ENCODE measurements at places on chromosomes 3 and 15.

GRCh38 chr15:72492733-72493132 is 18.6 kb downstream of the ARIH1 start:
- DNase-seq: no peak

GRCh38 chr15:38562278-38562677 is 2.3 kb downstream of the RASGRP1 start:
- DNase-seq: no peak

- DNase-seq: no peak
Observed at GRCh38 chr3:18127174-18127858, 297.8 kb downstream of the SATB1 start.

- DNase-seq: no peak
Observed at GRCh38 chr3:159233734-159234133, 431.9 kb downstream of the MFSD1 start.

- no peak for DNase-seq
Observed at GRCh38 chr3:126865736-126866135, 117.2 kb upstream of the PLXNA1 start.

- no peak for DNase-seq
Observed at GRCh38 chr3:159637883-159638542, 350.6 kb upstream of the IL12A start.

DNA sequence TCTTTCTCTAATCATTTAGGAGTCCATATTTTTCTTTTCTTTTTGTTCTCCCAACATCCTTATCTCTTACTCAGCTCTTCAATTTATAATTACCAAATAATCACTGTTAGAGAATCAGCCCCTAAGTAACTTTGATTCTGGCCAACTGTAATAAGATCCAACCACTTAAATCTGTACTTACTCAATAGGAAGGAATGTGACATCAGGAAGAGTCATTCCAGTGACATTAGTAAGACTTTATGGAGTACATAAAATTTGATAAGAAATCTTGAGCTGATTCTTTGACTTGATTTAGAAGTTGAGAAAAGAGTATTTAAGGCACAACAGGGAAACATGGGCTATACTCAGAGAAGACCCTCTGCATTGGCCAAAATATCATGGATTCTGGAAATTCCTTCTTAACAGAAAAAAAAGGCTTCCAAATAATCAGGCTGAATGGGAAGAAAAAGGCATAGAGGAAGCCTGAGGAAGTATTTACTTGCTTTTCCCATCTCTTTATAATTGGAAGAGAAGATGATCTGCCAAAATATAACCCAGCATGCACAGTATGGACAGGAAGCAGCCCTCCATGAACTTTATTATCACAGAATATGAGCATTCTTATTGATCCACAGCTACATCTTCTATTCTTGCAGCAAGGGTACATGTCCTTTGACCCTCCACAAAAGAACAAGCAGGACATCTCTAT is 289.7 kb upstream of the TPRG1 start:
- no peak for DNase-seq

DNA sequence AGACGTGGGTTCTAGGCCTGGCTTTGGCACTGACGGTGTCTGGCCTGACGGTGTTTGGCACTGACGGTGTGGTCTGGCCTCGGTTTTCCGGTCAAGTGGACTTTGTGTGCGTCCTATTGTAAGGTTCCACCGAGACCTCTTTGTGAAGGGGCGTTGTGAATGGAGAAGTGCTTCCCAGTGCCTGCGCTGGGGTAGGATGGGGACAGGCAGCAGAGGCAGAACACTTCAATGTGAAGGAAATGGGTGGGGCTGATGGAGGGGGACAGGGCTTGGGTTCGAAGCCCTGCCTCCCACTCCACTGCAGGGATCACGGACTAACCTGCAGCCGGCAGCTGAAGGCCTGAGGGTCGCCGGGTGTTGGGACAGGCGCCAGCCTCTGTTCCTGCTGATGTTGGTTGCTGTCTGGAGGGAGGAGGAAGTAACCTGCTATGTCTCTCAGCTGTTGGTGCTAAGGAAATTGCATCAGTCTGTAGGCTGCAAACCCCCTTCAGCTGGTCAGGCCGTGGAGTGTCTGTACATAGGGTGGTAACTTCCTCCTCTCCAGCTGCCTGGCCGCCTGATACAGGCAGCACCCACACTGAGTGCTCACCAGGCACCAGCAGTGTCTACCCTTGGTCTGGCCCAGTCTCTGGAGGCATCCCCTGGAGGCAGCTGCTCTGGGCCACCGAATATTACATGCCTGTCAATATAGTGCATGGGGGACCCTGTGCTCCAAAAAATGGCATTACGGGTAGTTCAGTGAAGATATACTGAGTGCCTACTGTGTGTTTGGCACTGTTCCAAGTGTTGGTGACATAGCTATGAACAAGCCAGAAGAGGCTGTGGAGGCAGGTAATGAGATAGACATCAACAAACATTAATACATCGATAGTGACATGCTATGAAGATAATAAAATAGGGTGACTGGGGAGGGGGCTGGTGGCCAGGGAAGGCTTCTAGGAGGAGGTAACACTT is 1.1 kb downstream of the TM6SF1 start:
- DNase-seq: no peak

DNA sequence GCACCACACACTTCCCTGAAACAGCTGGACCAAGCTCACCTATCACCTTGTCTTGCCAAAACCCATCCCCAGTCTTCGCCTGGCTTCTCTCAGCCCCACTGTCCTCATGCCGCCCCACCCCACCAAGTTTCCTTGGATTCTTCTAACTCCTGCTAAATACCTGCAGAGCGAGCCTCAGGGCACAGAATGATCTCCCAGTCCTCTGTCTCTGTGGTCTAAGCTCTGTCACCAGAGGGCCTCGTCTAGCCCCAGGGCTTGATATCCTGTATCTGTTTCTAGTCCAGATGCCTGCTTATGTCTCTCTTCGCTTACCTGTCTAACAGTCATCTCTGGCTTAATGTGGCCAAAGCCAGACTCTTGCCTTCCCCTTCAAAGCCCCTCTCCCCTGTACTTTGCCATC is 9.7 kb downstream of the CCDC12 start:
- DNase-seq: no peak

- DNase-seq: no peak
Observed at GRCh38 chr15:71011503-71012155, 103.6 kb upstream of the THSD4 start.

DNA sequence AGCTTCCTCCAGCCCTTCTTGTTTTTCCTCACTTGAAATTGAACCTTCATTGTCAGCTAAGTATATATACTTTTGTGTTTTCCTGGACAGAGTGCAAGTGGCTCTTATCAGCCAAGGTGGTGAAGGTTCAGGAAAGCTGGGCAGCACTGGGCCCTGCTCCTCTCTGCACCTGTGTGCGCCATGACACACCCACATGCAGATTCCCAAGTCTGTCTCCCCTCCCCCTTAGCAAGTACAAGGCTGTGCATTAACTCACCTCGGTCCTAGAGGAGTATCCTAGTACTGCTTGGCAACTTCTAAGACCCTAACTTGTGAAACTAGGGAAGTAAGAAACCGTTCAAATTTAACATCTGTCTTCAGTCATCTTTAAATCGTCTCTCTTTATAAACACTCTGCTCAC is 85.8 kb downstream of the SLC49A4 start:
- DNase-seq: no peak

DNA sequence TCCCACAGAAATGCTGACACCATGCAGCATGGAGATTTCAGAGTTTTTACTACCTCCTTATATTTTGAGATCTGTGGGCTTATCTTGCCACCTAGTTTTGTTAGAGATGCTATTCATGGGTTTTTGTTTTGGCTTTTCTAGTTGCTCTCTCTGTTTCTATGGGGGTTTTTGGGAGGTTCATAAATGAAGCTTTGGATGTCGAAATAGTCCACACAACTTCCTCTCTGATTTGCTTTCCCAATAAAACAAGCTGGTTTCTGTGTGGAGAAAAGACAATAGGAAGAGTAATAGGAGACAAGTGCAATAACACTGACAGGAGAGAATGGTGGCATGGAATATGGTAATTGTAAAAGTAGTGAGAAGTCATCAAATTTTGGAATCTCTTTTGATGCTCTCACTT is 106.8 kb upstream of the GPR149 start:
- no peak for DNase-seq

- no peak for DNase-seq
Observed at GRCh38 chr3:149969110-149969939, 1.4 kb downstream of the PFN2 start.

- DNase-seq: no peak
Observed at GRCh38 chr3:186200726-186201125, 91.8 kb upstream of the ETV5 start.

DNA sequence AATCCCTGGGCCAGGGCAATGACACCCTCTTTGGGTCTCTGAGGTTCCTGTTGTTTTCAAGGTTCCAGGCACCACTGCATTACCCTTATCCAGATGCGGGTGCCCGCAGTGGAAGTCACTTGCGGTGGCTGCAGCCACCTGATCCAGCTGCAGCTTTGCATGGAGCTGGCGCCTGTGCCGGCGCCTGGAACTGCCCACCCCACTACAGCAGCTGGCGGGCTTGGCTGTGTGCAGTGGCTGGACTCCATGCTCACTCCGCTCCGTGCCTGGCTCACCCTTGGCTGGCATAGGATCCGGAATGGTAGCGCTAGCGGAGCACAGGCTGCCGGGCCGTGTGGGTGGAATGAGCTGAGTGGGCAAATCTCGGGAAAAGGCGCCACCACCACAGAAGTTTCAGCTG is 832.6 kb upstream of the CADM2 start:
- no peak for DNase-seq

- DNase-seq: no peak
Observed at GRCh38 chr3:46847744-46848143, 15.5 kb downstream of the MYL3 start.

DNA sequence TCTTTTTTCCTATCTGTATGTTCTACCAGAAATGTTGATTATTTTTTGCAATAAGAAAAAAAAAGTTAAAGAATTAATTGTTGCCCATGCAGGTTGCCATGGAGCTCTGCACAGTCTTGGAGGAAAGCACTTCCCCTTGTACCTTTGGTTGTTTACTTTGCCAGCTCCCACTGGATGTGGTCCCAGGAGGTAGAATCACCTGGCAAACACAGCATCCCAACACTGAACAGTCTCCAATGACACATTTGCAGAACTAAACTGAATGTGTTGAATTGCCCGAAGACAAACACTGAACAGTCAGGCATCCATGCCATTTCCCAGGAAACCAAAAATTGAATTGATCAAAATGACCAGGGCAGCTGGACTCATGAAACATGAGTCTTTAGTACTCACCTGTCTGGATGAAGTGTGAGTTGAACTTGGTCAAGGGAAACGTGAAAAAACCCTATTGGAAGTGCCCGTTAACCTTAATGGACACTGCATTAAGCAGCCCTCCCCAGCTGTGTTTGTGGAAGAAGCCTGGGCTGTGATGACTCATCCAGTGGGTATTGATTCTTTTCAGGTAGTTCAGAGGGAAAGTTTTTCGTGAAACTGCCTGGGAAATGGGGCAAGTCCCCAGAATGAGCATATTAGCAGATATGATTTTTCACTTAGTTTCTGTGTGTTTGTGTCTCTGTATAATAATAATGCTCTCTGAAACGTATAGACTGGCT is 284.7 kb upstream of the STT3B start:
- DNase-seq: no peak

GRCh38 chr15:55789066-55789660 is 46.2 kb upstream of the PRTG start:
- DNase-seq: peak; percentile 13

DNA sequence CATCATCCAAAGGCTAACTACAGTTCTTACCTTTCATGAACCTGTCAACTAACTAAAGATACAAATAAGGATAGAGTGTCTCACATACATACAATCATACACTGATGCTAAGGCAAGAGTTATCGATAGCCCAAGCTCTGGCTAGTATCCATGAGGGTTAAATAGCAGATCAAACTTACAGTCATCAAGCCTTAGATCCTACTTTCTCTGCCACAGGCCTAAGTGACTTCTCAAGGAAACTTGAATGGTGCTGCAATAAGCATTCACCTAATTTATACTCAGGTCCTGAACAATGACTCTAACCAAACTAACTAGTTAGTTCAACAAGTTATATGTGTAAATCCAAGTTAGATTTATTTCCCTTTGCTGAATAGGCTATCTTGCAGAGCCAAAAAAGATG is 51.0 kb downstream of the ALDH1A2 start:
- no peak for DNase-seq

DNA sequence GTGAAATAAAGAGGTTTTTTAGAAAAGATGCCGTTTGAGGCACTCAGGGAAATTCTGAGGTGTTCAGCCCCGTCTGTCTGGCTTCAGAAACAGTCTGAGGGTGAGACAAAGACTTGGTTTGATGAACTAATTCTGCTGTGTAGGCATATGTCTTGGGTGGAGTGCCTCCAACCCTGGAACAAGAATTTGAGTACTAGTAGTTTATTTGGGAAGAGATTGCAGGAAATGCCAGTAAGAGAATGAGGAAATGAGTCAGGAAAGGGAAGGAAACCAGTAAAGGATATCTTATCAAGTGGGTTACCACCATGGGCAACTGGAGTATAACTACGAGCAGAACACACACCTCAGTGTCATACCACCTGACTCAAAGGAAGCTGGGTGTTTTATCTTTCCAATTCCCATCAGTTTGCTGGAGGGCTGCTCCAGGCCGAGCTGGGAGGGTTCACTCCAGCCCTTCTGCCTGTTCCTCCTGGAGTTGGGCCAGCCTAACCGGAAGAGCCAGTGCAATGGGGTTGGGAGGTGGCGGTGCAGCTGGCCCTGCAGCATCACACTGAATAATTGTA is 75.3 kb downstream of the TGFBR2 start:
- DNase-seq: no peak

- DNase-seq: no peak
Observed at GRCh38 chr3:183275418-183275817, 22.4 kb downstream of the B3GNT5 start.

GRCh38 chr3:47475029-47475569 is 642 bp downstream of the SCAP start:
- no peak for DNase-seq

DNA sequence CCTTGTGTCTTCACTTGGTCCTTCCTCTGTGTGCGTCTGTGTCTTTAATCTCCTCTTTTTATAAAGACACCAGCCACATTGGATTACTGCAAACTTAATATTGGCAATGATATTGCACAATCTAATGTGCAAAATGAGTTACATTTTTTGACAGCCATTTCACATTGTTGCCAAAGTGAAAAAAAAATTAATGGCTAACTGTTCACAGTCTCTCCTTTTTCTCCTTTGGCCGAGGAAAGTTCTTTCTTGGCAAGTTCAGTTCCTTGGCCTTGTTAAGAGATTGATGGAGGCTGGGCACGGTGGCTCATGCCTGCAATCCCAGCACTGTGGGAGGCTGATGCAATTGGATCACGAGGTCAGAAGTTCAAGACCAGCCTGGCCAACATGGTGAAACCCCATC is 62.2 kb upstream of the ZNF280D start:
- DNase-seq: no peak

DNA sequence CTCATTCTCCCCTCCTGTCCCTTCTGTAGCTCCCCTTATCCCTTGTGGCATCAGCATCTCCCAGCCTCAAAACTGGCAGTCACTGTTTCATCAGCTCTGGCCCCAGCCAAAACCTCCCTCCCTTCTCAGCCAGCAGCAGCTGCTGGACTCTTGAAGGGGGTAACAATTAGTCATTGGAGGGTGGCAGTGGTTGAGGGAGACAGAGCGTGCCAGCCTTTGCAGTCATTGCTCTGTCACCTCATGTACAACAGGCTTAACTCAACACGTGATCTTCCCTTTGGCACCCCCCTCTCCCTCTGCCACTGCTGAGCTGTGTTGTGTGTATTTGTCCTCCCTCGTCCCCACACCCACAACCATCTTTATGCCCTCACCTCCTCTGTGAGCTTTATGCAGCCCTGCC is 28.2 kb downstream of the RBP2 start:
- no peak for DNase-seq

Data from stimulated activated CD8-positive, alpha-beta memory T cell treated with anti-CD3 and anti-CD28 coated beads, Interleukin-15, amount 100 ng/mL, for 1 hour (primary cell).